ENCODE measurements at places on chromosomes 4 and X. TPM values are rescaled to one million over a fixed set of nuclear protein-coding genes. Genes with fewer than 3 reads are reported as not detected.

The BTK gene
- not detected for total RNA-seq

The SHOX gene
- total RNA-seq = not detected

The SPANXA2 gene
- not detected for total RNA-seq

The RAB39B gene
- total RNA-seq = 0.05 TPM
